Right renal pelvis (tissue), 4 donors: ENCODE measurements at places on chromosomes 4 and X.

GRCh38 chrX:44267116-44267515, 76.4 kb downstream of the EFHC2 start:
- DNase-seq, result no peak

DNA sequence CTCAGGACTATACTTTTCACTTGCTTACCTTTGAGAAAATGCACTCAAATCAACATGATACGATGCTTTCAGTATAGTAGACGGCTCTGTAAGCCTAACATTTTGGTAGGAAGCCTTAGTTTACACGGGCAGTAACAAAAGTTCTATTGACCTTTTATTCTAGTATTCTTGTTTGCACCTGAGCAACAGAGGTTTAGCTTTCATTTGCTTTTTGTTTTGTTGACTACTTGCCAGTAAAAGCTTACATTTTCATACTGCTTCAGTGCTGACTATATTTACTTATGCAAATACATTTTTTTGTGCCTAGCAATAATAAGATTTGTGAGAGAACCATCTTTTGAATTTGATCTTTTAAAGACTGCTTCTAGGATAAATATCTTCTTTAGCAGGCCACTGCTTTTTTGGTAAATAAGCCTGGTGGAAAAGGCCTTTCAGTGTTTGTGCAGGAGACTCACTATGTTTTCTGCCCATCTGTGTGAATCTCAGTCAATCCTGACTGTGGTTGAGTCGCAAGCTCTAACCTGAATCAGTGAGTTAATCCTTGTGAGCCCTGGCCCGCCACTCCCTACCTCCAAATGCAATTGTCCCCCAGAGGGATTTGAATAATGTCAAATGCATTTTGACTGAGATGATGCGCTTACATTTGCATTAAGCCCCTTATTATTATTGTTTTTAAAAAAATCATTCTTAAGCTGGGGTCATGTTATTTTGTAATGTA, 21.9 kb downstream of the FHIP1A start:
- no peak for DNase-seq

DNA sequence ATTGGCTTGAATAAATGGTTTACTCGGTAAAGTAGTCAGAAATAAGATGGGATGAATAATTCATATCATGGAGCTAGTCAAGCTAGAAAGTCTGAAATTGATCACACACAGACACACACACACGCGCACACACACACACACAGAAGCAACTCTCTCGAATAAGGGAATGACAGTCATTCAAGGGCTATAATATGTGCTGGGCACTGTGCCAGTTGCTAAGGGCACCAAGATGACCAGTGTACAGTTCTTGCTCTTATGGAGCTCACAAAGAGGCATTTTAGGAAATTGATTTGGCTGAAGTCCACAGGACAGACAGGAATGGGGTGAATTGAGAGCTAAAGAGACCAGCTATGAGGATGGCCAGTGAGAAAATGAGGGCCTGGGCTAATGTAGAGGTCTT, 34.2 kb upstream of the SH3D19 start:
- DNase-seq, result no peak

GRCh38 chr4:111837761-111838160, 307.5 kb upstream of the FAM241A start:
- DNase-seq, result no peak

DNA sequence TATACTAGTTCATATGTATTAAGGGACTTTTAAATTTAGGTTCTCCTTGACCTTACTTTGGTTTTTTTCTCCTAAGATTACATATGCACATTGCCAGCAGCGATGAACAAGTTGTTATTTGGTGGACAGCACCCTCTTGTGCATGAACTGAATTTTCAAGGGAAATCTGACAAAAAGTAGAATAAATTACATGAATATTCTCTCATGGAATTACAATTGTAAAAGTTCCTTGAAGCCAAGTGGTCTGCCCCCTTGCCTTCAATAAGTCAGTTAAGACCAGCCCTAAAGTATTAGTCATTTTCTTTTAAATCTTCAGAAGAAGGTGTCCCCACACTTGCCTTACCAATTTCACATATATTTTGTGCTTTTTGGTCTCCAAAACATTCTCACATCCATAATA, 30.7 kb upstream of the SMARCA5 start:
- peak; percentile 20 for DNase-seq

DNA sequence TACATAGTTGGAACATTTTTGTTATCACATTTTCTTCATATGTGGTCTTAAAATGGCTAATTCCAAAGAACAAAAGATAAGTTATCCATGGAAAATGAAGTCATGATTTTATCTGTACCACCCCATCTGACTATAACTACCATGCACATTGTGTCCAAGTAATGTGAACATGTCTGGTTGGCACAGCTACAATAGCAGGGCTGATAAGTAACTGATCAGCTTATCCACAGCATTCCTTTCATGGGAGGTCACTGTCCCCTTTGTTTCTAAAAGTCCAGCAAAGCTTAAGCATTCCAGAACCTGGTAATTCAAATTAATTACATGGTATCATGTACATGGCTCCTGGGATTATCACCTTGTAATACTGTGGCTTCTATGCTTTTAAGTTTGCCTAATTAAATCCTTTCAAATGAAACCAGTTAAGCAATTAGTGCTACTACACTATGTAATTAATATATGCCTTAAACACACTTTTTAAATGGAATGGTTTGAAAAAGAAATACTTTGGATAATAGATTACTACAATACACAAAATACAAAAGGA, 21.1 kb upstream of the SORBS2 start:
- no peak for DNase-seq

DNA sequence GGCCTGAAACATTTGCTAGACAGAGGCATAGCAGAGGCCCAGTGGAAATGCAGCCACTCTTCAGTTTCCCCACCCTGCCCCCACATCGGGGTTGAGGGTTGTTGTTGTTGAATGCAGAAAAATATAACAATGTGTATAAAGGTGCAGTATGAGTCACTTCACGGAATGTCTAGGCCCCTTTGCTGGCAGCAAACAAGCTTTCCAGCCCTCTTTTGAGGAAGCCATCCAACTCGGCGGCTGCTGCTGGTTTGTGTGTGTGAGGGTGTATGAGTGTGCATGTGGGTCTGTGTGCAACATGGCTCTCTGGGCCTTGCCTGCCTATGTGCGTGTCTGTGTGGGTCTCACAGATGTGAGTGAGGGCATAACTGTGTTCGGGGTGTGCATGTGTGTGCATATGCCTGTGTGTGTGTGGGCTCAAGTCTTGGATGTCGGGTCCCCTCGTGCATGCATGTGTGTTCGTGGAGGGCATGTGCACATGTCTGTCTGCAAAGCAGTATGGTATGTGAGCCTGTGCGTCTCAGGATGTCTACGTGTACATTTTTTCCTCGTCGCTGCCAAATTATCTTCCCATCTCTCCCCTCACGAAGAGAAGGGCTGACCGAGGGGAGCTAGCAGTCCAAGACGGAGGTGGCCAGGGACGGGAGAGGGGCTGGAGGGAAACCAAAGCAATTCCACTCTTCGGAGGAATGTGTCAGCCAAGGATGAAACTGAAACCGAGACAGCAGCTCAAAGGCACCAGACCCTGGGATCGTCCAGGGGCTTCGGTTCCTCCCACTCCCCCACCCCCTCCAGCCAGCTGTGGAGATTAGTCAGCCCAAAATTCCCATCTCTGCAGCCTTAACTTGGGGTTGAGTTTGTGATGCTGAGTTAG, 8.4 kb upstream of the ELF4 start:
- DNase-seq, result no peak

DNA sequence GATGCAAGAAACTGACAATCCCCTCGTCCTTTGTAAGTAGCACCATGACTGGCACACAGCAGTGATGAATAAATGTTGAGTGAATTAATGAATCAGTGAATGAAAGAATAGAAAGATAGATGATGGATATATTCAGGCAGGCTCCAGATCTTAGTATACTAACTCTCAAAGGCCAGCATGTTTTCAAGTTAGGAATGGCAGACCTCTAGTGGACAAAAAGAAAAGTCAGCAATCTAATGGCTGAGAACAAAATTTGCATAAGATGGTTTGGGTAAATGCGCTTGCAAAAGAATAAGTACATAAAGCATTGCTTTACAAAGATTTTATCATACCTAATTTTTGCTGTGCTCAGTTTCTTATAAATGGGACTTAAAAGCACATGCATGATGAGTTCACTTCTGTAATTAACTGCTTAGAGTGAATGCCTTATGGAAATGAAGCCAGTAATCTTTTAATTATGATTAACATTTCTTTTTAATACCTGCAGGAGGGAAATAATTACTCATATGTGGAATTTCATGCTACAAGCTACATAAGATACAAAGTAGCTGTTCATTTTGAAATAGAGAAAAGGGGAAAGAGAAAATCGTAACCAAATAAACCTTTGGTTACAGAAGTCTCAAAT, 126.9 kb upstream of the GPRIN3 start:
- DNase-seq, result peak; percentile 17

GRCh38 chr4:183431614-183432013, 12.8 kb upstream of the CDKN2AIP start:
- DNase-seq, result no peak

GRCh38 chr4:92599044-92599443, 295.3 kb downstream of the GRID2 start:
- no peak for DNase-seq

DNA sequence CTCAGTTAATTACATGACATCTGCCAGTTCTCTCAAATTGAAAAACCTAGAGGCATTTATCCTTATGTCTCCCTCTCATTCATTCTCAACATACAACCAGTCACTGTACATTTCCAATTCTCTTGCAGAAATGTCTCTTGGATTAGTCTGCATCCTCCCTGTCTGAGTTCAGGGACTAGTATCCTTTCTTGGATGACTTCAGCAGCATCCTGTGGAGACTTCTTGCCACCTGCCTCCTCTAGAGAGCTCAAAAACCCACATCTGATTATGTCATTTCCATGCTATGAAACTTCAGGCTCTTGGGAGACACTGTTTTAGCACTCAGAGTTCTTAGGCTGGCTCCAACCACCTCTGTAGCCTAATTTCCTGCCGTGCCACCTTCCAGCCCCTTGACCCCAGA, 515.1 kb upstream of the DIPK2B start:
- DNase-seq, result no peak

DNA sequence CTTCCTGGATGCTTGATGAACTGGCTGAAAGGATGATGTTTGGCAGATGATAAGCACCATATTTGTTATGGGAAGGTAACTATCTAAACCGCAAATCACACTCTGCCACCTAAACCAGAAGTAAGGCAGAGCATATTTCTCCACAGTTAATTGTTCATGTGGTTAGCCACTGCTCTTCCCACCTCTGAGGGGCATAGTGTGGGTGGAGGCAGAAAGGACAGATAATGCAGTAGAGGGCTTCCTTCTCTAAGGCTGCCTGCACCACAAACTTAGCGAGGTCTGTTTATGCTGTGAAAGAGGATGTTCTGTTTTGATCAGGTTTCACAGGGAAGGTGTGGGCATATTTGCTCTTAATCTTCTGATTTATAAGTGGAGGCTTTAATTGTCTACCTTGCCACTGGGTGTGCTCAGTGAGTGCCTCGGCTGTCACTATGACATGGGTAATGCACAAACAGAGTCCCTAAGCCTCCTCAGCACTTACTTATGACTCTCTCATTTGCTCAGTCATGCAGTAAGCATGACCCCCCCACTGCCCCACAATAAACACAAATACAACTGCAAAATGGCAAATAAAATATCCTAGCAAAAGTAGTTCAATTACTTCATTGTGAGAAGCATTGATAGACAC, 401.0 kb downstream of the TMA16 start:
- no peak for DNase-seq

DNA sequence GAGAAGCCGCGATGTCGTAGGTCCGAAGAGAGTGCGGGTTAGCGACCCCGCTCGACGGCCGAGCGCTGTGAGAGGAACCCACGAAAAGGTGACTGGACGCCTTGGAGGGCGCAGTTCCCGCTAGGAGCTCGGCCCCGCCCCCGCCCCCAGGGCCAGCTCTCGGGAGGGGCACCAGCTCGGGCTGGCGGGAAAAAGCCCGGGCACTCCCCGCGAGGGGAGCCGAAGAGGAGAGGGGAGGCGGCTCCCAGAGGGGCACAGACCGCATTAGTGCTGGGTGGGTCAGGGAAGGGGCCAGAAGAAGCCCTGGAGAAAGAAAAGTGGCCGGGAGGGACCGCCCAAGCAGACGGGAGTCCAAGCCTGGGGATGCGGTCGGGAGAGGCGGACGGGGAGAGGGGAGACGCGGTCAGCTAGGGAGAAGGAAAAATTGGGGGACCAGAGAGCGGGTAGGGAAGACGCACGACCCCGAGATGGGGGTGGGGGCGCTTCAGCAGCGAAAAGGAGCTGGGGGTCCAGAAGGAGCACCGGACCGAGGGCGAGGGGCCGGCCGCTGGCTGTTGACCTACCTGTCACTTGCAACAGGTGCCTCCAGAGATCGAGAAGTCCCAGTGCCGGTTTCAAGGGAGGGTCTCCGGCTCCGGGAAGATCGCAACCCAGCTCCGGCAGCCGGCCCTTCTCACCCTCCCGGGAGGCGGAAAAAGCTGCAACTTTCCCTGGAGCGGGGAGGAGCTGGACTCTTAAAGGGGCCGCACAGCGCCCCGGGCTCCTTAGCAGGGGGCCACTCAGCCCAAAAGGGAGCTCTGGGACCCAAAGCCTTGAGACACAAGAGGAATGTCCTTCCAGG, at the start of gene SYTL4:
TSS of gene SYTL4 (minus strand) at position 681 of the 841 bp plus-strand sequence. CDS start 30,084 bp downstream, outside the sequence.
- no peak for DNase-seq

- DNase-seq, result no peak
These were observed 187.6 kb downstream of the GUCY2F start for GRCh38 chrX:109294097-109294814.

- DNase-seq, result no peak
These were observed 3.3 kb upstream of the BGN start for GRCh38 chrX:153491351-153491914.

- no peak for DNase-seq
These were observed 44.0 kb downstream of the BRCC3 start for GRCh38 chrX:155115174-155115819.

DNA sequence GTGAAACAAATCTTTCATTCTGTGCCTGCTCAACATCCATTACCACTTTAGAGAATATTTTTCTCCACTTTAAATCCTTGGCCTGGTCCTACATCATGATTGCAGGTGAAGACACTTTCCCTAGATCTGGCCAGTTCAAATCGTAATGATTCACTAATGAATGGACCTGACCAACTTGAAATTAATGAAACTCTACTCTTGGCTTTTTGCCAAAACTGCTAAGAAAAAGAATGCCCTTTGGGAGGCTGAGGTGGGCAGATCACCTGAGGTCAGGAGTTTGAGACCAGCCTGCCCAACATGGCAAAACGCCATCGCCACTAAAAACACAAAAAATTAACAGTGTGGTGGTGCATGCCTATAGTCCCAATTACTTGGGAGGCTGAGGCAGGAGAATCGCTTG, 1082.6 kb upstream of the LCORL start:
- no peak for DNase-seq

DNA sequence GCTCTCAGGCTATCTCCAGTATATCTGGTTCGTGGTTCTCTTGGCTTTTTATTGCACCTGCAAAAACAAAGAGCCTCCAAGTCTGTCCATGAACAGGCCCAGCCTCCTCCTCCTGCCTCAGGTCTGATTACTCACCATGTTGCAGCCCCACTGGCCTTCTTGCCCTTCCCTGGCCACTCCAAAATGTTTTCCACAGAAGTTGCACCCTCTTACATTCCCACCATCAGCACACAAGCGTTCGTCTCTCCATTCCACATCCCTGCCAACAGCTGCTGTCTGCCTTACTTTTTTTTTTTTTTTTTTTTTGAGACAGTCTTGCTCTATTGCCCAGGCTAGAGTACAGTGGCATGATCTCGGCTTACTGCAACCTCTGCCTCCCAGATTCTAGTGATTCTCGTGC, 86.7 kb downstream of the RFC1 start:
- DNase-seq, result no peak
